ENCODE measurements at places on chromosomes 5 and 9. TPM values are rescaled to one million over a fixed set of nuclear protein-coding genes. Genes with fewer than 3 reads are reported as not detected.

ENTPD2 gene
- not detected for total RNA-seq

- no peak overlapping the region for H3K27ac ChIP-seq
- DNase-seq: no peak
- no peak overlapping the region for H3K4me3 ChIP-seq
- H3K4me1 ChIP-seq: no peaks in the 10 kb centered on the region
- H3K36me3 ChIP-seq: no peaks in the 10 kb centered on the region
- no peaks in the 10 kb centered on the region for H3K27me3 ChIP-seq
These were observed 19.8 kb upstream of the ALDH1A1 start for GRCh38 chr9:72972636-72973035.

DNA sequence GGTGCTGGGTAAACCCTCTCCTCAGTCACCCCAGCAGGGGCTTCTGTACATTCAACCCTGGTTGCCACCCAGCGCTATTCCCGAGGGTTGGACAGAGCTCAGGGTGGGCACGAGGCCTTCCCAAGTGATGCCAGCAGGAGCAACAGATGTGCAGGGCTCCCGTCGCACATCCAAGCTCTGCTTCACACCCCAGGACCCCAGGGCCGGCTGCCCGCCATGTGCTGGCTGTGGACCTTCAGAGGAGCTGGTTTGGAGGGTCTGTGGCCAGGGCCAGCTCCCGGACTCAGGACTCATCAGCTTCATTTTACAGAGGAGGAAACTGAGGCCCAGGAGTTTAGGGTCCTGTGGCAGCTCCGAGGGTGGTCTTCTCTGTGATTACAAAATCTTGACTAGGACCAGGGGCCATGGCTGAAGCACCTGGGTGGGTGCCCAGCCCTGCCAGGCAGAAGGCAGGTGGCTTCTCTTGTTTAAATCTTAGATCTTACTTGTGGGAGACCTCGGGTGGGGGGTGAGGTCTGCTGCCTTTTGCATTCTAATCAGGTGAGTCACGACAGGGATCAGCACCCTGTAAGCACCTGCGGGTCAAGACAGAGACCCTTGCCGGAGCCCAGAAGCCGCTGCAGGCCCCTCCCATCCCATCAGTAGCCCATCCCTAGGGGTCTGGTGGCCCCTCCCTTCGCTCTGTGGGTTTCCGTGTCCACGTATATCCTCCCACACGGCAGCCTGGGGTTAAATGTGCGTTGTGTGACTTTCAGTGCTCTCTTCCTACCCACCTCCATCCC, 2.1 kb upstream of the SLC12A7 start:
- H3K27ac ChIP-seq: no peak overlapping the region
- H3K4me1 ChIP-seq: peaks cover 25% of the 10 kb centered on the region
- no peak for DNase-seq
- H3K4me3 ChIP-seq: no peak overlapping the region

ANKRD34B gene
- not detected for total RNA-seq

- DNase-seq: no peak
- no peak overlapping the region for H3K4me3 ChIP-seq
- no peaks in the 10 kb centered on the region for H3K4me1 ChIP-seq
- peaks cover 2% of the 10 kb centered on the region for H3K27me3 ChIP-seq
- H3K36me3 ChIP-seq: no peaks in the 10 kb centered on the region
- H3K27ac ChIP-seq: no peak overlapping the region
These were observed 257.5 kb downstream of the NSG2 start for GRCh38 chr5:174303035-174303434.

GRCh38 chr9:131594906-131595665, 49.8 kb downstream of the PRRT1B start:
- DNase-seq: no peak
- H3K36me3 ChIP-seq: peaks cover 38% of the 10 kb centered on the region
- H3K4me1 ChIP-seq: peaks cover 21% of the 10 kb centered on the region

GRCh38 chr9:33161011-33161588, 6.0 kb downstream of the B4GALT1 start:
- H3K4me1 ChIP-seq: peaks cover 90% of the 10 kb centered on the region
- H3K27me3 ChIP-seq: no peaks in the 10 kb centered on the region
- H3K36me3 ChIP-seq: peaks cover 16% of the 10 kb centered on the region
- H3K27ac ChIP-seq: peak overlapping the region; percentile 74
- peak; percentile 61 for DNase-seq

SLC36A3 gene
- not detected for total RNA-seq

TAS2R1 gene
- not detected for total RNA-seq

GRCh38 chr9:5642170-5642569, 13.3 kb downstream of the RIC1 start:
- no peak for DNase-seq
- no peak overlapping the region for H3K27ac ChIP-seq
- H3K4me1 ChIP-seq: peaks cover 11% of the 10 kb centered on the region
- H3K36me3 ChIP-seq: peaks cover 58% of the 10 kb centered on the region

LRRC26 gene
- not detected for total RNA-seq

DNA sequence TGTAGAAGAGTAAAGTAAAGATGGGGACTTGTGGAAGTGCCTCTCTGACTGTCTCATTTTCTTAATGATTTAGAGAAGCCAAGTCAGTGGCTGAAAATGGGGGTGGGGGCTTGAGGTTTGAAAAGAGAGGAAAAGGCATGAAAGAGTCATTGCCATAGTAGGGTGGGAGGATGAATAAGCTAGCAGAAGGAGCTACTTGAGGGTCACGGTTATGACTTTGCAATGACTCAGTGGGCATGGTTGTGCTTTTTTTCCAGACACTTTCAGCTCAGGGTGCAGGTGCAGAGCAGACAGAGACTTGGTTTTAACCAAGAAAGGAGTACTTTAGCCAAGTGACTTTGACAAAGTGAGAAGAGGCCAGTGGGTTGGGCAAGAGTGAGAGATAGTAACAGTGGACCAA, 117.8 kb downstream of the PTTG1 start:
- DNase-seq: no peak
- H3K27ac ChIP-seq: no peak overlapping the region
- no peaks in the 10 kb centered on the region for H3K4me1 ChIP-seq

DNA sequence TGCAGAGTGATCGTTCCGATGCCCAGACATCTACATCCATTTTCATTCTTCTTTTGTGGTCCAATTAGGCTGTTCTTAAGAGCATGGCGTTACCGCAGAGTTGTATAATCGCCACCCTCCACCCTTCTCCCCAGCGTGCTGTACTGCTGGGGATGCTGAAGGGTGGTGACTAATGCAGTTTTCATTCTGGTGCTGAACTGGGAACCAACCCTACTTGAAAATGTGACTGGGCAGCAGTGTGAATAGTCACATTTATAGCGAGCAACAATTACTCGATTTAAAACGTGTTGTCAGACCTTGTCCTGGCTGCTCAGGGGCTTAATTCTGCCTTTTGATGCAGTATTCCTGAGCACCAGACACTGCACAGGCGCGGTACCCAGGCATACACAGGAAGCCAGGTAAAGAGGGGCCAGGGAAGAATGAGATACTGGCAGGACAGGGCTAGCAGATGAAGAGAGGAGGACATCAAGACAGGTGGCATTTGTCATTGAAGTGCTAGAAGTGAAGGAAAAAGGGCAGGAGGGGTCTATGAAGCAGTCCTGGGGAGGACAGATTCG, 719 bp upstream of the ISCA1 start:
- H3K36me3 ChIP-seq: peaks cover 22% of the 10 kb centered on the region
- no peaks in the 10 kb centered on the region for H3K27me3 ChIP-seq
- peak overlapping the region; percentile 94 for H3K27ac ChIP-seq
- H3K4me1 ChIP-seq: peaks cover 36% of the 10 kb centered on the region
- DNase-seq: no peak

SSBP2 gene
- 26.7 TPM for total RNA-seq

- H3K4me3 ChIP-seq: no peak overlapping the region
- peaks cover 4% of the 10 kb centered on the region for H3K27me3 ChIP-seq
- H3K36me3 ChIP-seq: no peaks in the 10 kb centered on the region
- H3K27ac ChIP-seq: no peak overlapping the region
- peaks cover 7% of the 10 kb centered on the region for H3K4me1 ChIP-seq
These were observed 9.4 kb upstream of the MAPK9 start for GRCh38 chr5:180301253-180301652.

- H3K4me1 ChIP-seq: no peaks in the 10 kb centered on the region
- no peak overlapping the region for H3K4me3 ChIP-seq
- H3K27ac ChIP-seq: no peak overlapping the region
- no peaks in the 10 kb centered on the region for H3K36me3 ChIP-seq
- no peak for DNase-seq
These were observed 681.8 kb downstream of the SEMA5A start for GRCh38 chr5:8864053-8864452.

DNA sequence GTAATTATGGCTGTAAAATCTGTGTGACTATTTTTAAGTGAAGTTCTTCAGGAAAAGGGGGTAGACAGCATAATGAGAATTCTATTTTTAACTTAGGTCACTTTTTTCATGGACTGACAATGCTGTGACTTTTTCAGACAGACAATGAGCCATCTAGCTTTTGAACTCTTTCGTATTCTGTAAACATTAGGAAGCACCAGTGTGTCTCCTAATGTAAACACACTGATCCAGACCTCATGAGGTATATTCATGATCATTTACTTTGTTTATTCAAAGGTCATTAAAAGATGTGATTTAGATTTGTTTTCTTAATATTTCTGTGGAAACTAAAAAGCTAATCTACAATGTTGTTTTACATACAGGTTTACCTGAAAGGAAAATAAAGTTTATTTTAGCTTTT, 352.6 kb downstream of the ADGRV1 start:
- no peak for DNase-seq
- no peaks in the 10 kb centered on the region for H3K36me3 ChIP-seq
- no peaks in the 10 kb centered on the region for H3K4me1 ChIP-seq
- H3K27ac ChIP-seq: no peak overlapping the region
- H3K27me3 ChIP-seq: no peaks in the 10 kb centered on the region

ITK gene
- 263 TPM for total RNA-seq

DNA sequence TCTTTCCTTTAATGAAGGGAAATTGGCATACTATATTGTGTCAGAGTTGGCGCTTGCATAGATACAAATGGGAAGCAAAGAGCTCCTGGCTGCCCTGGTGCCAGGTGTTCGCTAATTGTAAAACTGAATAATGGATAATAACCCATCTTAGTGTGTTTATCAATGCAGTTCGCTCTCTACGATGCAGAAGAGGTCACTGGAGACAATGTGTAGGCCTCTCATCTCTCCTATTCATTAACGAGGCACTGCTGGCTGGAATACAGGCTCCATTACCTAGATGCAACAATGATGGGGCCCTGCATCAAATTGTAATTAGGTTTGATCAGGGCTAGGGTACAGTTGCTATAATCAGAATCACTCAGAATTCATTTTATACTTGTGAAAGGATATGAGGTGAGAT, 171.0 kb downstream of the RMI1 start:
- H3K4me3 ChIP-seq: no peak overlapping the region
- H3K27me3 ChIP-seq: peaks cover 9% of the 10 kb centered on the region
- no peak for DNase-seq
- H3K36me3 ChIP-seq: no peaks in the 10 kb centered on the region
- H3K4me1 ChIP-seq: no peaks in the 10 kb centered on the region
- H3K27ac ChIP-seq: no peak overlapping the region

GRCh38 chr5:170296036-170296934, 1.3 kb downstream of the LCP2 start:
- H3K4me3 ChIP-seq: peak overlapping the region; percentile 96
- peak overlapping the region; percentile 93 for H3K27ac ChIP-seq
- H3K27me3 ChIP-seq: no peaks in the 10 kb centered on the region

DNA sequence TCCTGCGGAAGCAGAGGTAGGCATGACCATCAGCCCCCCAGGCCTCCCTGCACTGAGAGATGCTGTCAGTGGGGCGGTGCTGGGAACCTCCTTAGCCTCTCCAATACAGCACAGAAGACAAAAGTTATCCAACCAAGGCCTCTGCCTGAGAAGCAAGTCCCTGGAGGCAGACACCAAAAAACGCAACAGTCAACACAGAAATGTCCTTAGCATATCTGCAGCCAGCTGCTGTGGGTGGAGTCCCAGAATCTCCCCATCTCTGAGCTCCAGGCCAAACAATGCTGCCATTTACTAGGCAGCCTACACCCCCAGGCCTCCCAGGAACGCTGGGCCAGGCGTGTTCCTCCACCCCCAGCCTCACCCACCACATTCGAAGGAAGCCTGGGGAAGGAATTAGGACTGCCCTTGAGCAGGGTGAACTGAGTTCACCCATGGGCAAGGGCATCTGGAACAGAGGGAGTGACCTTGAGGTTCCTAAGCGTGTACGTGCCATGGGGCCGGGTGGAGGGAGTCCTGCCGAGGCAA, 43.7 kb downstream of the STK10 start:
- H3K4me1 ChIP-seq: peaks cover 72% of the 10 kb centered on the region
- peaks cover 65% of the 10 kb centered on the region for H3K36me3 ChIP-seq
- no peak overlapping the region for H3K4me3 ChIP-seq
- H3K27me3 ChIP-seq: no peaks in the 10 kb centered on the region
- H3K27ac ChIP-seq: peak overlapping the region; percentile 60
- DNase-seq: no peak

DNA sequence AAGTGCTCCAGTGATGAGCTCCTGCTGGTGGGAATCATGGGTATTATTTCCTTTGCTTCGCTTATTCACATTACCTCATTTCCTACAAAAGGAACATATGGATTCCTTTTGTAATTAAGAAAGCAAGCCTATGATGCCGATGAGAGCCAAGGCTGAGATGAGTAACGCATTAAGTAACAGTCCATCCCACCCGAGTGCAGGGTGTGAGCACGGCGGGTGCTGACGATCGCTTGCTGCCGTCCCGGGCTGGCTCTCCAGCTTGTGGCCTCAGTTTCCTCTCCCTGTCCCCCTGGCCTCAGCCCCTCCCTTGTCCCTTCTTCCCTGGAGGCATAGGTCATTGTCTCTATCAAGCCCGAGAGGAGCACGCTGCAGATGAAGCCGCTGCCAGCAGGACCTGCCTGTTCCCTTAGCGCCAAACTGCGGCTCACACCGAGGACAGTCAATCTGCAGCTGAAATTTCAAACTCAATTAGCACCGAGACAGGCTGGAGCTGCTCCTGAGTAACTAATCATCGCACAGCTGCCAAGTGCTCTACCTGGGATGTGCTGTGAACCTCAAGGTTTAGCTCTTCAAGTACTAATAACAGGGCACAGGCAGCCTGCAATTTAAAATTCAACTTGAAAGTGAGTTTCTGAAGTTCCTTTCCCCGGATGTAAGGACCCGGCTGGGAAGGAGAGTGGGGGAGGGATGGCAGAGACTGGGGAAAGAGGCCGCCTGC, 115.2 kb upstream of the RAPGEF1 start:
- DNase-seq: no peak
- H3K4me1 ChIP-seq: no peaks in the 10 kb centered on the region
- H3K27ac ChIP-seq: no peak overlapping the region

GRCh38 chr5:67142816-67143215, 53.8 kb downstream of the CD180 start:
- no peaks in the 10 kb centered on the region for H3K27me3 ChIP-seq
- no peaks in the 10 kb centered on the region for H3K4me1 ChIP-seq
- H3K36me3 ChIP-seq: no peaks in the 10 kb centered on the region
- DNase-seq: no peak
- no peak overlapping the region for H3K4me3 ChIP-seq

PTGS1 gene
- 0.37 TPM for total RNA-seq

ANKRD31 gene
- total RNA-seq: 0.26 TPM

DNA sequence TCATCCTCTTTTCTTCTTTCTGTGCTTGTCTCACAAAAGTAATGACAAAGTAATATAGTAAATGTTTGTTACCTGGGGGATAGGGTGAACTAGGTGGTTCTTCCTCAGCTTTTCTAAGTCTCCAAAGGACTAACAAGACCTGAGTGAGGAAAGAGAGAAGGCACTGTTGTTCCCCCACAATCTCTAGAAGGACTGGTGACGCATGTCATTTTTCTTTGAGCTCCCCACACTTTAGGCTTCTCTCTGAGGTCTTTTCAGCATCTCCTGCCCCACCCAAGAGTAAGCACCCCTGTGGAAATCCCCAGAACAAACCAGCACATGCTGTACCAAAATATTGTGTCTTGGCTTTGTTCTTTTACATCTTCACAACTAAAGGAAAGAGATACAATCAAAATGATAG, 2.4 kb upstream of the IL7R start:
- peaks cover 16% of the 10 kb centered on the region for H3K36me3 ChIP-seq
- peak overlapping the region; percentile 72 for H3K4me3 ChIP-seq
- peak overlapping the region; percentile 94 for H3K27ac ChIP-seq
- no peaks in the 10 kb centered on the region for H3K27me3 ChIP-seq
- peak; percentile 67 for DNase-seq

Data from activated CD8-positive, alpha-beta T cell treated with anti-CD3 and anti-CD28 coated beads, Interleukin-2, amount 10 ng/mL, durations not matched to agents 7 days and 5 days (primary cell).